ENCODE measurements at places on chromosomes 2 and 18.

GRCh38 chr2:105497094-105497493 lies 98.2 kb upstream of the FHL2 start:
- DNase-seq, result no peak

DNA sequence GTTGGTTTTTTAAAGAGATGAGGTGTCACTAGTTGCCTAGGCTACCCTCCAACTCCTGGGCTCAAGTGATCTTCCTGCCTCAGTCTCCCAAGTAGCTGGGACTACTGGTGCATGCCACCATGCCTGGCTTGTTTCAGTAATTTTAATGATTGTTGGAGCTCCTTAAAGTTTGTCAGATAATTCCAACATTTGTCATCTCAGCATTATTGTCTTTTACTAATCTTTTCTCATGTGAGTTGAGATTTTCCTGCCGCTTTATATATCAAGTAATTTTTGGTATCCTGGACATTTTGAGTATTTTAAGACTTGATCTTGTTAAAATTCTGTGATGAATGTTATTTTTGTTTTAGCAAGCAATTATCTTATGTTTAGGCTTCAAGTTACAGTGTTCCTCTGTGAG lies 108.6 kb downstream of the OTX1 start:
- DNase-seq, result no peak

DNA sequence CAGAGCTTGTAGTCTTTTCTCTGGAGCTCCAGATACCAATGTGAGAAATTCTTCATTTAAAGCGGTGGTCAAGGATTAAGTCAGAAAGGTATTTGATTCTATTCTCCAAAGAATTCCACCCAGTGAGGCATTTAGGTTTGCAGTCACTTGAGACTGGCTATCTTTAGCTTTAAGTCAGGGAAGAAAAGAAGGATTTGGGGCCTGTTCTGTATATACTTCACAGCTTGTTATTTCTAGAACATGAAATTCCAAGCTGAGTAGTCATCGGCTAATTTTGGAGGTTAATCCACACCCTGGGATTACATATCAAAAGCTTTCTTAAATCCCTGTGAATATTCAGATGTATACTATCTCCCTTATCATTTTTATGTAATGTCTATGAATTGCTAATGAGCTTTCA lies 39.4 kb downstream of the MYOM1 start:
- DNase-seq, result no peak

DNA sequence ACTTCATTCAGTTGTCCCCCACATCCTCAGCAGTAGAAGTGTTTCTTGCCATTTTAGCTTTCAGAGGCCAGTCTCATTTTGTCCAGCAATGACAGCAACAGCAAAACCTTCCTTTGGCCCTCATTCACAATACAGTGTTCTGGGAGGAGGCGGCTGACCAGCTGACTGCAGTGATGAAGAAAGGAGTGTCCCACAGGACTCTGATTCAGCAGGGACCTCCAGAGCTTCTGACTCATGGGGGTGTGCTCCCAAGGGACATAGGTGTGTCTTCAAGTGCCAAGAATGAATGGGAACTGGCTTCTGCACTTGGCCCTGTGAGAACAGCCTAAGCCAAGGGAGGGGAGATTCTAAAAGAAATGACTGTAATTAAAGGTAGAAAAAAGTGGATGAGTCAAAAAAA lies 147.0 kb upstream of the PELI1 start:
- DNase-seq, result no peak

DNA sequence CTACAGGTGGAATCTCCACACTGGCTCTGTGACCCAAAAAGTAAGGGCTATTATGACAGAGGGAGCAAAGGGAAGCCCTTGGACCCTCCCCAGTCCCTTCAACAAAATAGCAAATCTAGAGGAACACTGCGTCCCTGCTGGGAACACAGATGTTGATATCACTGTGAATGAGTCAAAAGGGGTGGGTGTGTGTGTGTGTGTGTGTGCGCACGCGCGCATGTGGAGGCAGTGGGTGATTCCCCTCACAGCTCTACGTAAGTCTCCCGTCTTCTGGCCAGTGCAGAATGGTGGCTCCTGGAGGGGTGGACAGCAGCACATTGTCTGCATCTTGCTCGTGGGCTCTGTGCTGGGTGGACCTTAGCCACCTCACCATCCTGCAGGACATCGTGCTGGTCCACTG lies 7.8 kb upstream of the C2orf72 start:
- DNase-seq, result no peak

DNA sequence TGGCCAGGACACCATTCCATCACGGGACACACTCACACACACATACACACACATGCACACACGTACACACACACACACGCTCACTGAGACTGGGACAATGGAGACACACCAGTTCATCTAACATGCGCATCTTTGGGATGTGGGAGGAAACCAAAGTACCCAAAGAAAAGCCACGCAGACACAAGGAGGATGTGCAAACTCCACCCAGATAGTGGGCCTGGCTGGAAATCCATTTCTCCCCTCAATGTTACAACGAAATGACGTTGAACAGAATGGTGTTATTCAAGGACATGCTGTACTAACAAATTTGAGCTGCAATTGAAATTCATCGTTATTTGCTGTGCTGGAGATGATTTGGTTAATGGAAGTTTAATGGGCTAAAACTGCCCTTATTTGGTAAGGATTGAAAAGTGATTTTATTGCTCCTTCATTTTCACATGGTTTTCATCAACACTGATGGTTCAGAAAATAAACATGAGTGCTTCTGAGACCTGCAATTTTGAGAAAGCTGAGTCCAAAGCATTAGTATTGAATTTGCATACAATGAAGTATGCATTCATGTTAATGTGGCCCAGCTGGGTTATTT lies 110.0 kb downstream of the KCNE4 start:
- no peak for DNase-seq
